Stimulated activated CD8-positive, alpha-beta memory T cell treated with anti-CD3 and anti-CD28 coated beads, Interleukin-12 subunit alpha, Interleukin-12 subunit beta, amount 100 ng/mL, for 1 hour (primary cell): ENCODE measurements at places on chromosomes 7 and 10.

DNA sequence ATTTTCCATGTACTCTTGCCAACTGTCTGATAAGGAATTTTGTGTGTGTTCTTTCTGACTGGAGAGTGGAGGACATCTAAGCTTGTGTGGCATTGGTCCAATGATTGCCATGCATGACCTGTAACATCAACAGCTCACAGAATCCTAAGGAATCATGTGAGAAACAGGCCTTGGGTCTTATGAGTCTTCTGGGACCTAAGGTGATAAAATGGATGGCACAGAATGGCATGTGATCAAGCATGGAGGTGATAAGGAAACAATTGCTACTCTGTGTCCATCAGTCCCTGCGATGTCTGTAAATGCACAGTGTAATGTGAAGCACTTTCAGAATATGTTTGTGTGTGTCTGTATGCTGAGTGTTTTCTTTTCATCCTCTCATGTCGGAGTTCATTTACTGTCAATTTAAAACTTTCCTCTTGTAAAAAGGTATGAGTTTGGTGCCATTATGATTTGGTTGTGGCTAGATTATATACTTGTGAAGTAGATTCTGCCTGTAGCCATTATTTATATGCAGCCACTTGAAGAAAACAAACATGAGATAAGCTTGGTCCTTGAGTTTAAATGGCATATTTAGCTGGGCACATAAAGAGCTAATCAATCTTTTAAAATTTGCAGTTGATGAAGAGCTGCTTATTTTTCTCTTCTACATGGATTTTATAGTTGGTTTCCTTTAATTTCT lies 127.5 kb downstream of the VPS50 start:
- DNase-seq: no peak

- no peak for DNase-seq
Observed at GRCh38 chr10:111439034-111439842, 362.4 kb downstream of the ADRA2A start.

- DNase-seq: no peak
Observed at GRCh38 chr10:84007482-84007881, 131.8 kb upstream of the GHITM start.

- DNase-seq: no peak
Observed at GRCh38 chr10:14601872-14602725, 172.6 kb downstream of the FAM107B start.

- DNase-seq: no peak
Observed at GRCh38 chr10:77524281-77524711, 113.3 kb downstream of the KCNMA1 start.

- peak; percentile 16 for DNase-seq
Observed at GRCh38 chr10:123007558-123008354, 839 bp downstream of the IKZF5 start.

- no peak for DNase-seq
Observed at GRCh38 chr7:79652619-79653018, 199.2 kb upstream of the MAGI2 start.

DNA sequence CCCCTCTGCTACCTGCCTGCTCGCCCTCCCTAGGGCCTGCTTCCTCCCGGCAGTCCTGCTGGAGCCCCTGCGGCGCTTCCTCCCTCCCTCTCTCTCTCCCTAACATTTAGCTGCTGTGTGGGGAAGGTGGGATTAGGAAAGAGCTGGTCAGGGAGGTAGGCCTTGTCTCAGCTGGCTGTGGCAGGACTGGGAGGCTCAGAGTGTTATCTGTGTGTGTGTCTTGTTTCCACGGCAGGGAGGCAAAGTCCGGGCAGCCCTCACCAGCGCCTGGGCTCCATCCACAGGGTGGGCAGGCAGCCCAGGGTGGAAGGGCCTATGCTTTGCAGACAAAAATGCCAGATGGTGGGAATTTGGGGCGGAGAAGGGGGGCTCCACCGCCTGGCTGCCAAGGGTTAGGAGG lies 105.7 kb downstream of the RPS24 start:
- DNase-seq: no peak

DNA sequence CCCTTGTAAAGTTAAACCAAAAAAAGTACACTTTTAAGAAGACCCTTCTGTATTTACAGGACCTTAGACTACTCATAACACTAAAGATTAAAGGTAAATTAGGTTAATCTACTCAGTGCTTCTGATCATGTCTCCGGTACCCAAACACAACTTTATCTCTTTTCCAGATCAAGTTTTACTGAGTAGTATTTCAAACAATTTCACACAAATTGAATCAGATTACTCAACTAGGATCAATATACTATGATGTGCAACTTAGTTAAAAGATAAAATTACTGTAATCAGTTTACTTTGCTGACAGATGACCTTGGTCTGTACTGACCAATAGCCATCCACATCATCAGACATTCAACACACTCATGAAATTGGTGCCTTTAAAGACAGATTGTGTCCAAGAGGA lies 191.4 kb downstream of the SEMA3A start:
- no peak for DNase-seq

GRCh38 chr10:123890756-123891143 lies 857 bp downstream of the CPXM2 start:
- DNase-seq: no peak

DNA sequence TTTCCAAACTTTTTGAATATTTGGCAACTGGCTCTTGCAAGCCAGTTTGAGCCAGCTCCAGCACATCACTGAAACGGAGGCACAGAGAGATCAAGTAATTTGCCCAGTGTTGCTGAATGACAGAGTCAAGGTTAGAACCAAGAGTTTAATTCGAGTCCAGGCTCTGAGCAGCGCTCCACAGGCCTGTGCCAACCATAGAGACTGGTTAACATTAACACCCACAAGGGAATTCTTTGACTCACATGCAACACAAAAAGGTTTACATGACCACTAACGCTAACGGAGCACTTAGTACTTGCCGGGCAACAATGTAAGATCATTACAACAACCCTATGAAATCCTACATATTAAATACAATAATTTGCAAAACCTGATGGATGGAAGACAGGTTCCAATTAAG lies 1.5 kb downstream of the RGS10 start:
- DNase-seq: no peak

DNA sequence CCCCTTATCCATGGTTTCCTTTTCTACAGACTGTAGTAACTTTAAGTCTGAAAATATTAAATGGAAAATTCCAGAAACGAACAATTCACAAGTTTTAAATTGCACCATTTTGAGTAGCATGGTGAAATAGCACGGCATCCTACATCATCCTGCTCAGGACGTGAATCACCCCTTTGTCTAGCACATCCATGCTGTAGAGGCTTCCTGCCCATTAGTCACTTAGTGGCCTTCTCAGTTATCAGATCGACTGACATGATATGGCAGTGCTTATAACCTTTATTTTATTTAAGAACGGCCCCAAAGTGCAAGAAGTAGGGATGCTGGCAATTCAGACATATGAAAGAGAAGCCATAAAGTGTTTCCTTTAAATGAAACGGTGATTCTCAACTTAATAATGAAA lies 82.7 kb downstream of the CPXM2 start:
- no peak for DNase-seq

DNA sequence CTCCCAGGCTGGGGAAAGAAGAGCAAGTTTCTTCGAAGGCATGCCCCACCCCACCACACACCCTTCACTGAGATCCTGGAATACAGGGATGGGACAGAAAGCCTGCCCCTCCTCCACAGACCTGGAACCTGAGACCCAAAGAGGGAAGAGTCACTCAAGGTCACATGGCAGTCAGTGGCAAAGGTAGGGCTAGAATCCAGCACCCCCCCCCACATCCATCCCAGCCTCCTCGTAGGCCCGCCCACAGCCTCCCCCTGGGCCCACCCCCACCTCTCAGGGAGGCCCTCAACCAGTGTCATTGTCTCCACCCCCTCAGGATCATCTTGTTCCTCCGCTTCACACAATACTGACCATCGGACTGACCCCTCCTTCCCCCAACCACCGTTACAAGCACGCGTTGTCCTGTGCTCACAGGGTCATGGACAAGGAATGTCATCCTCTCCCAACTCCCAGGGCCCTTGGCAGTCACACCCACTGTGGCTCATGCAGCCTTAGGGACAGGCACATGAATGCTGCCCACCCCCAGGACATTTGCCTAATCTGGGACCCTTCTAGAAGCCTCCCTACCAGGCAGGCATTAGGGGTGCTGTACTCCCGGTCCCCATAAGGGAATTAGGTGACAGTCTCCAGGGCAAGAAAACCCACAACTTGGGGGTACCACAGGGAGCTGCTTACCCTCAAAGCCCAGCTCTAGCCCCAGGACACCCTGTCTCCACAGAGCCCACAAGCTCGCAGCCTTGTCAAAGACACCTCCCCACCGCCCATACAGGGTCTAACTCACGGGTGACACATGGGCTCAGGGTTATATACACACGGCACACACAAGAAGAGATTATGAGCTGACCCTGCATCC lies 1.4 kb downstream of the KCNH2 start:
- no peak for DNase-seq

DNA sequence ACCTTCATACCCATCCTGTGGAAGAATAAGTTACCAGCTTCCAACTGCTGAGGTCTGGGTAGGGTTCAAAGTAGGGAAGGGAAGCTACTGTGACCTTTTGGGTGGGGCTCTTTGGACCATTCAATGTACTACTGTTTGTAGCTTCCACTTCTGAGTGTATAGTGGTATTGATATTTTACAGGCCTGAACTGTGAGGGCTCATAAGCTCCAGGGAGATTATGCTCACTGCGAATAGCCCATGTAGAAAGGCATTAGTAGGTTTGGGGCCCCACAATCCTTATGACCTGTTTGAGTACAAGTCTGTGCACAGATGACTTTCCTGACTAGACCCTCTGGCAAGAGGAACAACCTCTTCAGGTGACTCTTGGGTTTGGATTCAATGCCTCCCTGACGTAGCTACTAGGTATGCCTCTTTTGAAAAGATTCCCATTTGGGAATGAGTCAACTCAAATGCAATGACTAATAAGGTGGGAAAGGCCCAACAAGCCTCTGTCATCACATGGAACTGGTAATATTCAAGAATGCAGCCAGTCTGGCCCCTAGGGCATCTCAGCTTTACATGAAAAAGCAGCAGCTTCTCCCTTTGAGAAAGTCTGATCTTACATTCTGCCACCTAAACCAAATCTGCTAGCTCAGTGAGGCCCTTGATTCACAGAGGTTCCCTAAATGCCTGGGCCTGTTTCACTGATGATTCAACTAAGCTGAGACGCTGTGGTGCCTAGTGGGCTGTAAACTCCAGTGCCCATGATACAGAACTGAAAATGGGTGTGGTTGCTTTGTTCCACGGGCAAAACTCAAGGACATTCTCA lies 79.8 kb downstream of the ABI1 start:
- no peak for DNase-seq

- DNase-seq: no peak
Observed at GRCh38 chr7:152142976-152143595, 117.6 kb downstream of the GALNT11 start.

GRCh38 chr10:29734962-29735627 lies 100.3 kb upstream of the SVIL start:
- DNase-seq: peak; percentile 30

DNA sequence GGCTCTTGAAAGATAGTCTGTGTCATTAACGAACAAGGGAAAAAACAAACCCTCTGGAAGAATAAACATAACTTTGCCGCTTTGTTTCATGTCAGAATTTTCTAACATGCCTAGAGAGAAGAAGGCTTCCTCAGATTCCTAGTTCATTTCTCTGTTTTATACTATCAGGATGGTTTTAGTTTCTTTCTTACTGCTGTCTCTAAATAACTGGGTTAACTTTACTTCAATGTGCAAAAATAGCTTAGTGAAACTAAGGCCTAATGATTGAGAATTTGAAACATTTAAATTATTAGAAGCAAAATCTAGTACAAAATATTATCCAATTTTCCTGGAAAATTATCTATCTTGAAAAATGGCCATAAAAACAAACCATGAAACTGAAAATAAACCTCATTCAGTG lies 72.1 kb upstream of the OGDHL start:
- DNase-seq: no peak

- DNase-seq: no peak
Observed at GRCh38 chr10:30784524-30784896, 155.0 kb upstream of the LYZL2 start.

- DNase-seq: no peak
Observed at GRCh38 chr10:88731296-88731695, 25.2 kb downstream of the LIPK start.

DNA sequence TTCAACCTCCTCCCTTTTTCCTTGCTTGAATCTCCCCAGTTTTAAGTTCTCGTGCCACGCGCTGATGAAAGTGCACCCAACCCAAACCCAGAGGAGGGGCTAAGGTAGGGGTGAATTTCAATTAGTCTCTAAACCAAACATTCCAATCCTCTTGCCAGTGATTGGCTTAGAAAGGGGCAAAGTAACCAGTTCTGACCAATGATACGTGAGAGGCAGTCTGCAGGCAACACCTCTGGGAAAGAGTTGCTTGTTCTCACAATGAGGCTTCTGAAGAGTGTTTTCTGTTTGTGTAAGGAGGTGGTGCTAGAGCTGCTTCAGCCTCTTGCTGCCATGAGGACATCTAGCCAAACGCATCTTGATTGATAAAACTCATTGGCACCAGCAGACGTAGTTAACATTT lies 21.8 kb downstream of the SLC35G1 start:
- no peak for DNase-seq

DNA sequence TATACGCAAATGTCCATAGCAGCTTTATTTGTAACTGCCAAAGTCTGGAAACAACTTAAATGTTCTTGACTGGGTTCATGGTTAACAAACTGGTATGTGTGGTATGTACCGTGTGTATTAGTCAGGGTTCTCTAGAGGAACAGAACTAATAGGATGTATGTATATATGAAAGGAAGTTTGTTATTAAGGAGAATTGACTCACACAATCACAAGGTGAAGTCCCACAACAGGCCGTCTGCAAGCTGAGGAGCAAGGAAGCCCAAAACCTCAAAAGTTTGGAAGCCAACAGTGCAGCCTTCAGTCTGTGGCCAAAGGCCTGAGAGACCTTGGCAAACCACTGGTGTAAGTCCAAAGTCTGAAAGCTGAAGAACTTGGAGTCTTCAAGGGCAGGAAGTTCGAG lies 66.8 kb downstream of the TMEM168 start:
- DNase-seq: no peak

DNA sequence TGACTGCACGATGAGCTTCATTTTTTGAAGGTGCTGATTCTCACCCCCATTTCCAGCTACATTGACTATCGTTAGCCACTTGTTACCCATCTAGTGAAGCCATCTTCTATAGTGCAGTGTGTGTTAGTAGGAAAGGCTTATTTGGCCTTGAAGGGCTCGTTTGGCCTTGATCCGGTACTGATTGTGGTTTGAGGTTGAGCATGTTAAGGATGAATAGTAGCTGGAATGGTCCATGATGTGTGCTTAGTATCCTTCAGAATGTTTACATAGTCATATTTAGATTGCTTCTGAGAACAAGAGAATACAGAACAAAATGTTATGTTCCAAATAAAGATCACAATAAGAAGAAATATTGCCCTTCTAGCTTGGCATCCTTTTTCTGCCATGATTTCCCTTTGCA lies 591.5 kb downstream of the AUTS2 start:
- DNase-seq: no peak

DNA sequence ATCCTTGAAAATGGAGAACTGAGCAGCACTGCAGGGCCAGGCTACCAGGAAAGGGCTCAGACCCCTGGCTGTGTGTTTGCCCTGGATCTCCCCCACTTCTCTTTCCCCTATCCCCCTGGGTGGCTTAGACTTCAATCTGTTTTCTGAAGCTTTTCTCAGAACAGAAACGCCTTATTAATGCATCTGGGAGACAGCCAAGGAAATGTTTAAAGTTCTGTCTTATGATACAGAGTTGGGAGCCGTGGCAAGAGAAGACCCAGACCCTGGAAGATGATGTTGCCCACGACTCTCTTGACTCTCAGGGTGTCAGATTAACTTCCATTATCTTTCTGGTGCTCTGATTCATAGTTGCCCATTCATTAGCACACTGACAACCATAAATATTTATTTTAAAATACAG lies 107.1 kb downstream of the EBLN1 start:
- no peak for DNase-seq
